ENCODE measurements at places on chromosomes 5 and 9. TPM values are rescaled to one million over a fixed set of nuclear protein-coding genes. Genes with fewer than 3 reads are reported as not detected.

DNA sequence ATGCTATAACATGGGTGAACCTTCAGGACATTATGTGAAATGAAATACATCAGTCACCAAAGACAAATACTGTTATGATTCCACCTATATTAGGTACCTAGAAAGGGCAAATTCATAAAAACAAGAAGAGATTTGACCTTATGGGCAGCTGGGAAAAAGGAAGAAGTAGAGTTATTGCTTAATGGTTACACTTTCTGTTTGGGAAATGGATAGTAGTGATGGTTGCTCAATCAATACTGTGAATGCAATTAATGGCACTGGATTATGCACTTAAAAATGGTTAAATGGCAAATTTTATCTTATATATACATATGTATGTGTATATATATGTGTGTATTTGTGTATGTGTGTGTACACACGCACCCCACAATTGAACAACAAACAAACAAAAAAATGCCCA is 15.2 kb downstream of the FKBP15 start:
- DNase-seq: no peak

GRCh38 chr9:135732569-135733257 is 30.7 kb downstream of the KCNT1 start:
- DNase-seq: no peak

The NPM1 gene
- 896 TPM for total RNA-seq

DNA sequence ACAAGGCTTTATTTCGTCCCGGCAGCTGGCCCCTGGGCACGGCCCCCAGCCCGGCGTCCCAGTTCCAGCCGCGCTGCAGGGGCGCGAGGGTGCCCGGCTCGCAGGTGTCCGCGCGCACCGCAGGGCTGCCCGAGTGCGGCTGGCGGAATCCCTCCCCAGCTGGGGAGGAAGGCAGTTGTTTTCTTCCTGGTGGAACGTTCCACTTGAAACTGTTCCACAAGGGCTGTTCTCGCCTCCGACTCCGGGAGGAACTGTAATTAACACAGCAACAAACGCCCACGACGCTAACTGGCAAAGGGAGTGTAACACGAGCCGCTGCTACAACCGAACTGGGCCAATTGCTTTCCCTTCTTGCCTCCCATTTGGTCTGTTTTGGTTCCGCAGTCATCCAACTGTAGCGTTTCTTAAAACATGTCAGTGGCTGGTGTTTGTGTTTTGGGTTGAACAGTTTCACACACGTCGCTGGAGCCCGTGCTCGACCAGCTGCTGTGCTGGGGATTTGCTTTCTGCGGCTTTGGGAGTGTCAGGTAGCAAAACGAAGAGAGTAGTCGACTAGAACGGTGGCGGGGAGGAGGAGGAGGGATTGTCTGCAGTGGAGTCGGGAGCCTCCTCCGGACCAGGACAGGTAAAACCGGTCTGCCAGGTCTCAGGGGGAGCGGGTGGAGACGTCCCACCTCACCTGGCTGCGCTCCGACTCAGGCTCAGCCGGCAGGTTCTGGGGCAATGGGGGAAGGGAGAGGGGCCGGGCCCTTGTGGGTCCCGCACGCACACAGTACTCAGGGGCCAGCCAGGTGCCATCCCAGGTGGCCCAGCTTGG is 131.6 kb upstream of the NIPBL start:
- peak; percentile 96 for DNase-seq

GRCh38 chr9:131273856-131274673 is 2.2 kb downstream of the FAM78A start:
- DNase-seq: no peak

DNA sequence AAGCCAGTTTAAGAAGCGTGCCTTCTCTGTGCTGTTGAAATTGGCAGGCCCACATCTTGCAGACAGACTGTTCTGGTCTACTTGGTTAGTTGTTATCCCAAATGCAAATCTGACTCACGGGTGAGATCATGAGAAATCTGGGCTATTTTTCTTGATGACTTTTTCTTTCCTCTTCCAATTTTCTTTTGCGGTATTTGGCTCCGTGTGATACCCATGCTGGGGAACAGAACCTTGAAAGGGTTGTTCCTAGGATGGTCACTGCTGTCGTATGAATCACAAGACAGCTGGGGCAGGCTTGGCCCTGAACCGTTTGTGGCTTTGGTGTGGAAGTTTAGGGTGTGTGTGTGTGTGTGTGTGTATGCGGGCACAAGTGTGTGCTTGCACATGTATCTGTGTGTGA is 24.6 kb downstream of the PDZD2 start:
- DNase-seq: no peak

The PHYHD1 gene
- total RNA-seq: not detected

The C1QTNF2 gene
- 0.18 TPM for total RNA-seq

- DNase-seq: no peak
These were observed 20.9 kb upstream of the ORM1 start for GRCh38 chr9:114301798-114302565.

The DPYSL3 gene
- 2.3 TPM for total RNA-seq

DNA sequence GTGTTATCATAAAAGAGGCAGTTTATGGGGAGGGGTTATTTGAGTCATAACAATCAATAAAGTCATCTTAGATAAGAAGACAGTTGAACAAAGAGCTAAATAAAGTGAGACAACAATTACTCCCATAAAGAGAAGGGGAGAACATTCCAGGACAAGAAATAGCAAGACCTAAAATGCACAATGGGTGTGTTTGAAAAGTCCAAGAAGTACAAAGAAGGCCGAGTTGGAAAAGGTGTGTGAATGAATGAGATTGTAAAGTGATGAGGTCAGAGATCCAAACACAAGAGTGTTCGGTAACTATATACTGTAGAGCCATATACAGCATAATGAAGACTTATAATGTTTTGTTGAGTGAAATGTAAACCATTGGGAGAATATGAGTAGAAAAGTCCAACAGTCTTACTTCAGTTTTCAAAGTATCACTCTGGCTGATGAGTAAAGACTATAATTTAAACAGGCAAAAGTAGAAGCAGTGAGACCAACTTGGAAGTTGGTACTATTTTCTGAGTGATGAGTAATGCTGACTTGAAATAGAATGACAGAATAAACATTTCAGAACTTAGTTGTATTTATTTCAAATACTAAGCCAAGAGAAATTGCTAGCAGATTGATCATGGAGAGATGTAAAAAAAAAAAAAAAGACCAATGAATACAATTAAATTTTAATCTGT is 868.7 kb upstream of the CDH9 start:
- peak; percentile 60 for DNase-seq

The CORO2A gene
- total RNA-seq: 23.6 TPM

- no peak for DNase-seq
These were observed 3.1 kb upstream of the FAM53C start for GRCh38 chr5:138334867-138335447.

The GABRP gene
- 11.0 TPM for total RNA-seq

- DNase-seq: peak; percentile 33
These were observed 65.0 kb downstream of the C9orf152 start for GRCh38 chr9:110142868-110143481.

The ADGRD2 gene
- not detected for total RNA-seq

- no peak for DNase-seq
These were observed 73.5 kb downstream of the CAMSAP1 start for GRCh38 chr9:135833864-135834263.

- DNase-seq: no peak
These were observed 50.5 kb upstream of the BARHL1 start for GRCh38 chr9:132531710-132532570.

The TLX3 gene
- not detected for total RNA-seq

DNA sequence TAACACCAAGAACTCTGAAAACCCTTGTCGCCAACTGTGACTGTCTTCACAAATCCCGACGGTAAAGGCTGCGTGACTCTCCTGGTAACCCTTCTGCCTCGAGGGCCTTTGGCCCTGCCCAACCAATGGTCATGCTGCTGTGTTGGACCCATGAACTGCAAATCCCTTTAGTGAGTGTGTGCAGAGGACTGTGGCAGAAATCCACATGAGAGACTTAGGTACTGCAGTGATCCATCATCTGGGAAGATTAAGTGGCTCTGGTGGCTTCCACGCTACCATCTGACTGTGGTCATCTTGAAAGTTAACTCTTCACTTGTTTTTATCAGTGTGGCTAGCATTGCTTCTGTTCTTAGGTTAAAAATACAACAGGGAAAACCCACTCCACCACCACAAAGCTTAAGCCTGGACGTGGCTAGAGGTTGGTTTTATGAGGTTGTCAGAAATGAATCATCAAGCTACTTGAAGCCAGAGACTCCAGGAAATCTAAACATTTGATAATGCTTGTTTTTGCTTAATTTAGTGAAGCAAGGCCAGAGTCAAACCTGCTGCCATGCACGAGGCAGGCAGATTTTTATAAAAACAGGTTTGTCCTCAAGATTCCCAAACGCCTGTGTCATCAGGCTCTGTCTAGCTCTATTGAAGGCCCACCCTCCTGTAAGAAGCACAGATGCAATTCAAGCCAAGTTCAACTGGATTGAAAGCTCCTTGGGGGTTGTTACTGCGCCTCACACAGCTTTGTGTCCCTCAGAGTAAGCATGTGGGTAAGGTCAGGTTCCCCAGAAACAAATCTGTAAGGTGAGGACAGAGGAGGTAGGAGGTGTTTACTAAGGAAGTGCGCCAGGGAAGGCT is 52.7 kb upstream of the ERCC6L2 start:
- DNase-seq: peak; percentile 40

DNA sequence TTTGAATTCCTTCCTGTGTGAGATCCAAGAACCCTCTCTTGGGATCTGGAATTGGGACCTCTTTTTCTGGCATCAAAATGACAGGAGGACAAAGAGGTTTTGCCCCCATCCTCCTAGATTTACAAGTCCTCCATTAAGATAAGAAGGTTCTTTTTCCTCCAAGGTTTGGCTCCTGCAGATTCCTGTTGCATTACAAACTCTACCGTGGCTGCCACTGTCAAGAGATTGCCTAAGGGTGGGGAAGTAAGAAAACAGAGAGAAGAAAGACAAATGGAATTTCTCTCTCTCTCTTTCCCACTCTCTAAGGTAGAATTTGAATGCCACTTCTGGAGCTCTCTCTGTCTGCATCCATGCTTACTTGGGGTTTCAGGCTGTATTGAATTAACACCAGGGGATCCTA is 12.0 kb upstream of the SVEP1 start:
- no peak for DNase-seq

The FABP6 gene
- 2.9 TPM for total RNA-seq

The CCDC152 gene
- total RNA-seq: not detected

DNA sequence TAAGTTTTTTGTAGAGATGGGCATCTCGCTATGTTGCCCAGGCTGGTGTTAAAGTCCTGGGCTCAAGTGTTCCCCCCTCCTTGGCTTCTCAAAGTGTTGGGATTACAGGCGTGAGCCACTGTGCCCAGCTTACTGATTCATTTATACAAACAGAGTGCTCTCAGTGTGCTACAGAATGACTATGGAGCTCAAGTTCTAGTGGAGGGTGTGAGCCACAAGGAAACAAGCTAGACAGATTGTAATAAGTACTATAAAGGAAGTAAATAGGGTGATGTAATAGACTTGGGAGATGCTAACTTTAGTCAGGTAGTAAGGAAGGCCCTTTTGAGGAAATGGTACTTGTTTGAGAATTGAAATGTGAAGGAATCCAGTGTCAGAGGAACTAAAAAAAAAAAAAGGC is 1.7 kb upstream of the TMEM267 start:
- no peak for DNase-seq

DNA sequence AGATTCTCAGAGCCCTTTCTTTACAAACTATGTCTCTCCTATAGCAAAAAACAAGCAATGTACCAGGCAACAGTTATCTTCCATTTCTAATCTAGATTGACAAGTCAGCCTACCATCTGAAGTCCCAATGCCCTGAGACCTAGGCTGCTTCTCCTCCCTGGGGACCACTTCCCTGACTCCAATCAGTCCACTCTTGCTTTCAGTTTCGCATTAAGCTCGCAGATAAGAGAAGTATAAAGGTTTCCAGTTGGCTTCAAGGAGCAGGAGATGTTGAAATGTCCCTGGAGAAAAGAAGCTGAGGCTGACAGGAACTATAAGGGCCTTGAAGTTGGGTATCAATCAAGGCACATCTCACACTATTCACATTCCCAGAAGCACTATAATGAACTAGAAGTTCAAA is 32.3 kb downstream of the ERP44 start:
- DNase-seq: no peak

The ADAMTS12 gene
- not detected for total RNA-seq

DNA sequence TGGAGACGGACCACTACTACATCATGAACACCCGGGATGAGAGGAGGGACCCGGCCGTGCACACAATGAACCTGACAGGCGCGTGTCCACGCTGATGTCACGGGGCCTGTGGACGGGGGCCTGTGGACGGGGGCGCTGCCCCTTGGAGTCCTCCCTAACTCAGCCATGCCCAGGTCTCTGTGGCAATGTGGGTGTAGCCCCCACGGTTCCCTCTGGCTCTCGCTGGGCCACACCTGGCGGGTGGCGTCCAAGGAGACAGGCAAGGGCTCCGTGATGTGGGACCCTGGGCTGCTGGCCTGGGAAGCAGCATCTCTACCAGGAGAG is 22.1 kb downstream of the PAEP start:
- no peak for DNase-seq

GRCh38 chr5:59177644-59178043 is 594.8 kb downstream of the RAB3C start:
- DNase-seq: no peak

DNA sequence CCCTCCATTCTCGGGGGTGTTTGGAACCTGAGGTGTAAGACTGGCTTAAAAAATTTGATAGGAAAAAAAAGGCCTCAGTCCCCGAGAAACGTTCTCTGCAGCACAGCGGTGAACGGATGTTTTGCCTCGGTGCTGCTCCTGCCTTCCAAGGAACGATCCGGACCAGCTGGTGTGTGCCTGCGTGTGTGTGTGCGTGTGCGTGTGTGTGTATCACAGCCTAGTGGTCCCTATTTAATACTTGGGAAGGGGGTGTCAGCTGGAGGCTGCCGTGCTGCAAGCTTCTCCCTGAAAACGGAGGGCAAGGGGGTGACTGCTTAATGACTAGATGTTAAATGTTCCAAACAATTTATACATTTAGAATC is 76.9 kb downstream of the LHX2 start:
- no peak for DNase-seq

- no peak for DNase-seq
These were observed 58.8 kb upstream of the TMEM171 start for GRCh38 chr5:73061593-73061992.

The CCDC187 gene
- total RNA-seq: 2.5 TPM

The EQTN gene
- 0.18 TPM for total RNA-seq

The UBTD2 gene
- 9.0 TPM for total RNA-seq

- DNase-seq: no peak
These were observed 42.7 kb downstream of the TNPO1 start for GRCh38 chr5:72859127-72859526.

DNA sequence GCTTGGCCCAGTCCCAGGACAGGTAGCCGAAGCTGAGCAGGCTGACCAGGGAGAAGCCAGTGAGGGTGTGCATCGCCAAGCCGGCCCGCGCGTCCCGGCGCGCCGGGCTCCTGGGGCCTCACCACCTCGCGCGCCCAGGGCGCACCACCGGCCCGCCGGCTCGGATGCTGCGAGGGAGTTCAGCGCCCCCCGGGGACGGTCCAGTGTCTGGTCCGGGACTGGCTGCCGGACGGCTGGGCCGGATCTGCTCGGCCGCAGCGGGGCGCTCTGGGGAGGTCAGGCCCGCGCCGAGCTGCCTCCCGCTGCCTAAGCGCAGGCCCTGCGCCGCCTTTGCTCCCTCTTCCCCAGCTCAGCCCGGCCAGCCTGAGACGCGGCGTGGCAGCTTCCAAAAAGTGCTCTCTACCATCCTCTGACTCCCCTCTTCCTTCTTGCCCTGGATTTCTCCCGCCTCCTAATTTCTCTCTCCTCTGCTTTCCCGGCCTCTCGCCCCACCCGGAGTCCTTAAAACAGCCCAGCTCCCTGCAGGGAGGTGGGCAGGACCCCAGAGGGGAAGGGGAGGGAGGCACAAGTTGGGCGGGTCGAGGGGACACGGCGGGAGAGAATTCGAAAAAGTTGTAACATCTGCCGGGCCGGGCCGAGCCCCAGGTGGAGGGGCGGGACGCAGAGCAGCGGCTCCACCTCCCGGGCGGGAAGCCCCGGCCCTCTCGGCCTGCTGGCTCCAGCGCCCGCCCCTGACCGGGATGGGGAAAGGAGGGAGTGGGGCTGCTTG is at the start of gene ARSI:
ARSI (minus strand) TSS at position 605 of the 769 bp plus-strand sequence; CDS start at position 73, 532 bp downstream.
- DNase-seq: no peak
